Activated CD4-positive, alpha-beta memory T cell treated with anti-CD3 and anti-CD28 coated beads, Interleukin-2, amount 10 ng/mL, durations not matched to agents 7 days and 5 days (primary cell): ENCODE measurements at places on chromosomes 16 and 17.

DNA sequence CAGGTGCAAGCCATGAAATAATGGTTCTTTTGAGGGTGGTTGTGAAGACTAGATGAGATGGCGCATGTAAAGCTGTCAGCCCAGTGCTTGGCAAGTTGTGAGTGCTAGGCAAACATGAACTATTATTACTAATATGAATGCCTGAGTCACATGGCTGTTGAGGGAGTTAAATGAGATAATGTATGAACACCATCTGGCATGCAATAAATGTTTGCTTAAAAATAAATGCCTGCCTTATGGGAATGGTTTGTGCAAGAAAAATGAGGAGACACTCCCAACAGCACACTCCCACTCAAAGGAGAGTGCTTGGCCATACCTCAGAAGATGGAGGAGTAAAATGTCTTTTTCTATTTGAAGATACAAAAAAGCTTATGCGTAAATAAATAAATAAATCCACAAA, 3.6 kb downstream of the MAPK3 start:
- DNase-seq: no peak

DNA sequence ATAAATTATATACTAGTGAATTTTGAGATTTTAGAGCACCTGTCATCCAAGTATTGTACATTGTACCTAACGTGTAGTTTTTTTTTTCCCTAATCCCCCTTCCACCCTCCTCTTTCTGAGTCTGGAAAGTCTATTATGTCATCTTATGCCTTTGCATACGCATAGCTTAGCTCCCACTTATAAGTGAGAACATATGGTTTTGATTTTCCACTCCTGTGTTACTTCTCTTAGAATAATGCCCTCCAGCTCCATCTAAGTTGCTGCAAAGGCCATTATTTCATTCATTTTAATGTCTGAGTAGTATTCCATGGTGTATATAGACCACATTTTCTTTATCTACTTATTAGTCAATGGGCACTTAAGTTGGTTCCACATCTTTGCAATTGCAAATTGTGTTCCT, 177.0 kb upstream of the C16orf82 start:
- DNase-seq: no peak

DNA sequence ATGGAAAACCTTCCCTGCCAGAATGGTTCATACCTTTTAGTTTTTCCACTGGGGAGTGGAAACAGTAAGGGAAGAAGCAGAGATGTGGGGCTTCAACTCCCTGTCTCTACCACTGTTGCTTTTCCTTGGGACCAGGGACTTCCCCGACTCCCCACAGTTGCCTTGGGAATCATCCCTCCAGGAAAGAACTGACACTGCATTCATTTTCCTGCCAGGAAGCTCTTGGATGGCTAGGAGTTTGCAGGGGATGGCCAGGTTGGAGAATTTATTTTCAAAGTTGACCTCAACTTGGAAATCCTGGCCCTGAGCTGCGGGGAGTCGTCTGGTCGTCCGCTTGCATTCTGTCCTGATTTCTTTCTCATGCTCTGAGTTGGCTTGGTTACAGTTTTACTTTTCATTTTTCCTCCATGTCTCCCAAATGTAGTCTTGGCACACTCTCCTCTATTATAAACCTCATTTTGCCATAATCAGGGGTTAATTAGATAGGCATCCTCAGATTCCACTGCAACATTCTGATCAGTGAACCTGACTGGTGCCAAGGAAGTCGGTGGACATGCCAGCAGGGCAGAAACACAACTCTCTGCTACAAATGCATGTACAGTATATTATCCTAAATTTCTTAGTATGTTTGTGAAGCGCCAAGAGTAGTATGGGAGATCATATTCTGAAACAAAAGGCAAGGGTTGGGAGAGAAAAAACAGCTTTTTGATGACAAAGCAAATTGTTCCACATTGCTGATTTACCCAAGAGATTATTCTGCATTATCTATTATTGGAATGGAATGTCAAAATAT, 220.5 kb upstream of the XYLT1 start:
- DNase-seq: no peak

GRCh38 chr17:16273499-16273898, 56.5 kb downstream of the PIGL start:
- DNase-seq: no peak

DNA sequence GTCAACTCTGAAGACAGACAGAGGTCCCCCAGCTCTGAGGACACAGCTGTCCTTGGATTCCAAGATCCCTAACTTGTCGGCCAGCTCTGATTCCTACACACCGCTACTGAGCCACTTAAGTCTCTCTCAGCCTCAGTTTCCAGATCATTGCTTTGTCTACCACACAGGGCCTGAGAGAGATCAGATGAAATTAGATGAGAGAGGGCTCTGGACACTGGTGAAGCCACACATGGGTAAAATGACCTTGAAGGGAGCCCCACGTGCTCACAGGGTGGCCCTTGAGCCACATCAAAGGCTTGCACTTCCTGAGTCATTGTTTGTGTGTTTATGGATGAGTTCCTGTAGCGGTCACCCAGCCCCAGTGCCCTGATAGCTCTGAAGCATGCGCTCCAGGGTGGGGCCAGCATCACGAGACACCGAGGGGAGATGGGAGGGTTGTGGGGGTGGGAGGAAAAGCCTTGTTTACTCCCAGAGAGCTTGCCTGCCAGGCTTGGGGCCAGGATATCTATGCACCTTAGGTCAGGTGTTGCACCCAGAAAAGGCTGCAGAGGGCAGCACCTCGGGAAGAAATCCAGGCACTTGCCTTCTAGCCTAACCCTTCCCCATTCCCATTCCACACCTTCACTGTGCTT, 32.7 kb upstream of the SLC6A2 start:
- no peak for DNase-seq

DNA sequence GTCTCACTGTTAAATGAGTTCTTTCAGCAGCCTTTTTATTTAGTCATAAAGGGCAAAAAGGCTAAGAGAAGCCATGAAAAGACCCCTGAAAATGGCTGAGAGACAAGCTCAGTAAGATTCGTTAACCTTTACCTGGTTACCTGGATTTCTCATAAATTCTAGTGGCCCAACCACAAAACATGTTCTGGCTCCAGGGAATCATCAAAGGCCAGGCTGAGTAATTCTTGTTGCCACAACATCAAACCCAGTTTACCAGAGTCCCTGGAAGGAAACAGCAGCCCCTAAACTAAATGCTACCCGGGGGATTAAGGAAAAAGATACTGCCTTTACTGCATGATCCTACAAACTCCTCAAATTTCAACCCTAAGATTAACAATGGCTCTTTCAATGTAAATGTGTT, 15.8 kb downstream of the CYTH1 start:
- no peak for DNase-seq

DNA sequence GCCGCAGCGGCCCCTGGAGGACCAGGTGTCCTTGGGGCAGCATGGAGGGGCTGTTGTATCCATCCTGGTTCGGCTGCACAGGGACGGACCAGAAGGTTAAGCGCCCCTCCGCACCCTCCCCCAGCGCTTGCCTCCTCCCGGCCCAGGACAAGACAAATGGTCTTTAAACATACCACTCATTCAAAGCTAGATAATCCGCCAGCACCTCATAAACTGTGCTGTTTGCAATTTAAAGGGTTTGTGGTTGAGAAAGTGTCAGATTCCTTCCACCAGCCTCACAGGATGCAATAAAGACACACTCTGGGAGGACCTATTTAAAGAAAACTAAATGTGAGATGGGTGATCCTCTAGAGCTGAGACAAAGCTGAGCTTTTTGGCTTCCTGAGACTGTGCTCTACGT, 426.2 kb upstream of the EEF2KMT start:
- no peak for DNase-seq

DNA sequence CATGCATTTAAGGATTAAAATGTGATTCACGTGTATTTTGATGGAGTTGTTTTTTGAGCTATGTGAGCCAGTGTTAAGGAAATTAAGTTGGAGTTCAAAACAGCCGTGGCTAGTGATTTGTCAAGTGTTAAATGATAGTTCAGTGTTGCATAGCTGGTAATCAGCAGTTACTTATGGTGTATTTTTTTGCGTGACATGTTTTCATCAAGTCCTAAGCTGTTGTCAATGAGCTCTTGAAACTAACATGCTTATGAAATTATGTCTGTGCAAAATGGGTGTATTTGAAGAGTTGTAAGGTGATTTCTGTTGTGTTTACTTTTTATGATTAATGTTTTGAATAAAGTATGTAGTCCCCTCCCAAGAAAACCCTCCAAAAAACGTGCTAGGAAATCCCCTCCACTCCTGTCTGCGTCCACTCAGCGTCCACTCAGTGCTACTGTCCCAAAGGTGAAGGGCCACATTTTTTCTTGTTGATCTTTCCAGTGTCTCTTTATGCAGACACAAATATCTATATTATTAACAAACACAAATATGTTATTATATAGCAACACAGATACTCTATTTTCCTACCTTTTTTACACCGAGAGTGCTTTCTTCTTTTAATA, 30.0 kb downstream of the USP10 start:
- no peak for DNase-seq

DNA sequence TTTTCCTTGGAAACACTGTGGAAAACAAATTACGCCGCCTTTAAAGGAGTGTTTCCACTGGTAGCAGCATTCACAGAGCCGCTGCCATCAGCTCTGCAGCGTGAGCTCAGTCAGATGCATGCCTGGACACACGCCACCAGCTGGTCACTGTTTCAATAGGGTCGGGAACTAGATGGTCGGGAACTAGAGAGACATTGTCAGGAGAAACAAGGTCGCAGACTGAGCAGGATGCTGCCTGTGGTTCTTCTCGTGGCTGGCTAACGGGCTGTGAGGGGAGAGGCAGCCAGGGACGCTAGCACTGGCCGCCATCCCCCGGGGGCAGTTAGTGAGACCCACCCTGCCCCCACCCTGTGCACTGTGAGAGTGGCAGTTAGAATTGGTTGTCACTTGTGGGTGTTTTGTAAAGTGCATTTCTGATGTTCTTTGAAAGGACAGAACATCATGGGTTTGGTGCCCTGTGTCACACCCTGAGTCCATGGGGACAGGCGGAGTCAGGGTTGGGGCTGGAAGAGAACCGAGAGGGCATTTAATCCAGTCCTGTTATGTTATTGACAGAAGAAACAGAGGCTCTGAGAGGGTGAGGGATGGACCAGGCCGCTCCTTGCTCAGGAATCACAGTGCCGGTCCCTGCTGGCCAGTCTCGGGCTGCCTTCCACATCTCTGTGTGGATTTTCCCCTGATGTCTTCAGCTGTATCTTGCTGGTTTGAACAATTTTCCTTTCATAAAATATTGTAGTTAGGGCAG, 86.3 kb downstream of the SPECC1 start:
- no peak for DNase-seq

GRCh38 chr16:83995754-83996153, 27.7 kb downstream of the NECAB2 start:
- no peak for DNase-seq

DNA sequence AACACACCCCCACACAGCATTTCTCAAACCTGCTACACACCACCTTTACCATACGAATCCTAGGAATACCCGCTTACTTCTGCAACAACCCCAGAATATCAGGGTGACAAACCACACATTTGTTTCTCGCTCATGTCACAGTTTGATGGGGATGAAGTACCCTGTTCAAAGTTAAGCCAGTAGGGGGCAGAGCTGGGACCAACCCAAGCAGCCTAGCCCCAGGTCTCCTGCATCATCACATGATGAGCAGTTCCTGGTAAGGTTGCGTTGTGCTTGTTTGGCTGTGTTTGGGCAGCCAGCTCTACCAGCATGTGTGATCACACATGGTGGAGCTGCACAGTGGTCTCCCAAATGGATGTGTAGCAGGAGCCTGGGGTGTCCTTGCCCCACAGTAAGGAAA, 103.6 kb upstream of the C16orf82 start:
- peak; percentile 17 for DNase-seq

GRCh38 chr16:71671165-71671564, 45.2 kb downstream of the MARVELD3 start:
- no peak for DNase-seq

GRCh38 chr17:40727447-40728231, 24.1 kb upstream of the KRT24 start:
- DNase-seq: no peak

- no peak for DNase-seq
Observed at GRCh38 chr17:55587608-55588139, 76.4 kb upstream of the SMIM36 start.

DNA sequence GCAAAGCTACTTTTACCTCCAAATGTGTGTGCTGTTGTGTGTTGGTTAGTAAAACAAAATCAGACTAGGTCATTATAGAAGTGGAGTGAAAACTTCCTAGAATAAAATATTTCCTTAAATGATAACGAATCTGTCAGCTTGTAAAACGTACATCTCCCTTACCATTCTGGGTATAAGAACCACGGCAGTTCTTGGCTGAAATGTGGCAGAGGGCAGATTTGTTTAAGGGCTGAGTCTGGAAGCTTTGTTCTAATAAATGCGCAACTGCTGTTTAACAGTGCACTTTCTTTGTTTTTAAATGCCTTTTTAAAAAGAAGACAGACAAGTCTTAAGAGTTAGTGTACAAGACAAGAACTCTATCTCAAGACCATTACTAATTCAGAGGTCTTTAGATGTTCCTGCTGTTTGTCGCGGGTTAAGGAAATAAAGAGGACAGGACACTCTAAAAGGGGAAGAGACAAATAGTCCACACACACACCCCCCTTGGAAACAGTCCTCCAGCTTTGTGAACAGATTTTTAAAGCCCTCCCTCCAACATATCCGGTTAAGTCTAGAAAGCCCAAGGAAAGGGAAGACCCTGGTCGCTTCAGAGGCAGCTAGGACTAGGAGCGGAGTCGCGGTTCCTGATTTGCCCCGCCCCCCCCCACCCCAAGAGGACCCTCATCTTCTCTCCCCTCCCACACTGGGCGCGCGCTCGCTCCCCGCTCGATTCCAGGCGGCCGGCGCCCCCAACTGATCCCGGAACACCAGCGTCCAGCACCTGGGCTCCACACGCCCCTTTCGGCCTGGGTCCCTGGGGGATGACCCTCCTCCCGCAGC, 658 bp downstream of the SYNRG start:
- no peak for DNase-seq

DNA sequence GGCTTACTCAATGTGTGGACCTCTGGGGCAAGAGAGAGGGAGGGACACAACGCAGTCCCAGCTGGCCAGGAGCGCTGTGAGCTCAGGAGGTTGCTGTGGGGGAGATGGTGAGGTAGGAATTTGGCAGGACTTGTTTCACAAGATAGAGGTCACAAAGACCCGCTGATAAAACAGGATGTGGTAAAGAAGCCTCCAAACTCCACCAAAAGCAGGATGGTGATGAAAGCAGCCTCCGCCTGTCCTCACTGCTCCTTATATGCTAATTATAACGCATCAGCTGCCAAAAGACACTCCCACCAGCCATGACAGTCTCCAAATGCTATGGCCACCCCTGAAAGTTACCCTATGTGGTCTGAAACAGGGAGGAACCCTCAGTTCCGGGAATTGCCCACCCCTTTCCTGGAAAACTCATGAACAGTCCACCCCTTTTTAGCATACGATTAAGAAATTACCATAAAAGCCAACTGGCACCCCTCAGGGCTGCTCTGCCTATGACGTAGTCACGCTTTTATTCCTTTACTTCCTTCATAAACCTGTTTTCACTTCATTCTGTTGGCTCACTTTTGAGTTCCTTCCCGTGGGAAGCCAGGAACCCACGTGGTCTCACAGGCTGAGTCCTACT, 5.3 kb upstream of the EIF4A3 start:
- no peak for DNase-seq

DNA sequence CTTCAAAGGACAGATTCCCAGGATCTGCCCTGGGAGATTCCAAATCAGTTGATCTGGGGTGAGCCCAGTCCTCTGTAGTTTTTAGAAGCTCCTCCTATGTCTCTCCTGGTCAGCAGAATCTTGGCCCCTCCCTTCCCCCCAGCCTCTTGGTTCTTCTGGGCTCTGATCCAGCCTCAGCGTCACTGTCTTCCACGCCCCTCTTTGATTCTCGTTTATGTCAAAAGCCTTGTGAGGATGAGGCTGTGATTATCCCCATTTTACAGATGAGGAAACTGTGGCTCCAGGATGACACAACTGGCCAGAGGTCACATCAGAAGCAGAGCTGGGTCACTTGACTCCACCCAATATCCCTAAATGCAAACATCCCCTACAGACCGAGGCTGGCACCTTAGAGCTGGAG, 840 bp upstream of the CDH5 start:
- no peak for DNase-seq
